ENCODE measurements at places on chromosomes 6 and 20.

DNA sequence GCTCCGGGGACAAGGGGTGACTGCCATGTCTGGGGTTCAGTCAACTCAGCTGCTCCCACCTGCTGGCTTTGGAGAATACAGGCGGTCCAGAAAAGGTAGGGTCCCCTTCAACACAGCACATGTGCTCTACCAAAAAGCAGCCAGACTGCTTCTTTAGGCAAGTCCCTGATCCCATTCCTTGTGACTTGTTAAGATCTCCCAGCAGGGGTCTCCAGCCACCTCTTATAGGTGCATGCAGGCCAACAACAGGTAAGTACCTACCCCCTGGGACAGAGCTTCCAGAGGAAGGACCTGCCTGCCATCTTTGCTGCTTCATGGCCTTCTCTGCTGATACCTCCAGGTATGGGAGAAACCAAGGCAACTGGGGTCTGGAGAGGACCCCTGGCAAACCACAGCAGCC is 106.5 kb downstream of the HACE1 start:
- no peak for DNase-seq

GRCh38 chr20:62408640-62409039 is 1.6 kb upstream of the CABLES2 start:
- no peak for DNase-seq

GRCh38 chr6:121726596-121726995 is 291.1 kb downstream of the GJA1 start:
- DNase-seq = no peak

DNA sequence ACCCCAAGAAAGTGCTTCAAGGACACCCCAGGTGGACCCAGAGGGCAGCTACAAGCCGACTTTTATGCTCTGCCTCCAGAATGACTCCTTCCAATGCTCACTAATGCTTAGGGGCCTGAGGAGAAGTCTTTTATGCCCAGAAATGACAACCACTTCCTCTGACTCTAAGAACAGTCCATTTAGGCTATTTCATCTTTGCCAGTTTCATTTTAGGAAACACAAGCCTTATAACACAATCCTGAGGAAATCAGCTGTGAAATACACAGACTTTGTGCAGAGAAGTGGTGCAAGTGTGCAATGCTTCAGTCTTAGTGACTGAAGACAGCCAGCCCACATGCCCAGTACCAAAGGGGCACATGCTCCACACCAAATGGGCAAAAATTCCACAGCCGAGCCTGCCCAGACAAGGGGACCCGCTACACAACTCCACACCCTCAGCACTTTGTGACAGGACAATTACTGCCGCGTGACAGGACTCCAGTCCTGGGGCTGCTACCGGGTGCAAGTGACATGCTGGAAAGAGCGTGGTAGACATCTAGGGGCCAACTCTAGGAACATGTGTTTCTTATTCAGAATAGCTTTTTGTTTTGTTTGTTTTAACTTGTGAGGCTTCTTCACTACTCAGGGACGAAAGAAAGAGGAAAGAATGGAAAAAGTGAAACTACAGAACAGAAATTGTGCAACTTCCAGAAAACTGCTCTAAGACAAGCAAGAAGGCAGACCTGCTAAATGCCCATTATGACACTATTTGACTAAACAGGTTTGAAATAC is 28.2 kb upstream of the PLAGL1 start:
- DNase-seq = no peak

GRCh38 chr20:1955217-1955616 is 38.6 kb downstream of the PDYN start:
- DNase-seq = no peak

GRCh38 chr20:51613580-51613979 is 71.1 kb upstream of the NFATC2 start:
- DNase-seq = no peak

DNA sequence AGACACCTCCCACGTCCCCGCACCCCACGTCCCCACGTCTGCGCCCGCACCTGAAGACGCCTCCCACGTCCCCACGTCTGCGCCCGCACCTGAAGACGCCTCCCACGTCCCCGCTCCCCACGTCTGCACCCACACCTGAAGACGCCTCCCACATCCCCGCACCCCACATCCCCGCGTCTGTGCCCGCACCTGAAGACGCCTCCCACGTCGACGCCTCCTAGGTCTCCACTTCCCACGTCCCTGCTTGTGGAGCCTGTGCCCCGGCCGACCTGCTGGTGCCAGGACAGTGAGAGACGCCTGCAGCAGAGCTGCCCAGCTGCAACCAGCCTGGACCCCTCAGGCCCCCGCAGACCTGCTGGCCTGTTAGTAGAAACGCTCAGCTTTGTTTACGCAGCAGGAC is 22.6 kb downstream of the ANKRD60 start:
- DNase-seq = no peak

GRCh38 chr20:13856354-13856753 is 71.5 kb downstream of the NDUFAF5 start:
- DNase-seq = no peak

- DNase-seq = no peak
Measured at GRCh38 chr6:35852994-35853393, 47.8 kb downstream of the LHFPL5 start.
